Cortex of kidney (tissue), 1 donor: ENCODE measurements at places on chromosomes 5 and 9.

GRCh38 chr5:37029436-37029835 is 152.9 kb downstream of the NIPBL start:
- DNase-seq: no peak

DNA sequence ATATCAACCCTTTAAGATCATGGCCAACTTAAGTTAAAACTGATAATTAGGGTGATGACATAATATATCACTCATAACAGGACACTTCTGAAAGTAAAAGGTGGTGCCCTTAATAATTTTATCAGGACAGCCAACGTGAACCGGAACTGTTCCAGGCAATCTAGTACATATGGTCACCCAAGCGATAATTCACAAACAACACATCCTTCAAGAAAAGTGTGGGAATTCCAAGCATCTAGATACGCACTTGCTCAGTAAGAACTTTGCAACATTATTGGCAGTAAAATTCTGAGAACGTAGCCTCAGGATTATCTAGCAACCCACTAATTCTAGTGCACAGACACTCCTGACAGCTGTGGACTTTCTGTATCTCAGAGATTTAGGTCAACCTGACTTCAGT is 85.7 kb downstream of the ALDH7A1 start:
- DNase-seq: no peak

GRCh38 chr9:100673249-100673648 is 95.4 kb downstream of the CAVIN4 start:
- DNase-seq: no peak

DNA sequence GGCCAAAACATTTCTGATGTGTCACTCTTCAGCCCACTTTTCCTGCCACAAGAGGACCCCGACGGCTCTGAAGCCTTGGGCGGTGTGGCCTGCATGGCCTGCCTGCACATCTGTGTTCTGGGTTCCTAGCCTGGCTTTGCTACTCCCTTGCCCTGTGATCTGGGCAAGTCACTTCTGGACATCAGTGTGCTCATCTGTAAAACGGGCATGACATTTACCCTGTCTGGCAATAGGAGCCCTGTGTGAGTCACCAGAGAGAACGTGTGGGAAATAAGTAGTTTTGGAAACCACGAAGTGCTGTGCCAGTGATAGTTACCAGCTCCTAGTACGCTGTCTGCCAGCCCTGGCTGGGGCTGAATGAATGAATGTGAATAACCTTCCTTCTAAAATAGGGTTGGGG is 90.8 kb downstream of the MACROH2A1 start:
- no peak for DNase-seq

DNA sequence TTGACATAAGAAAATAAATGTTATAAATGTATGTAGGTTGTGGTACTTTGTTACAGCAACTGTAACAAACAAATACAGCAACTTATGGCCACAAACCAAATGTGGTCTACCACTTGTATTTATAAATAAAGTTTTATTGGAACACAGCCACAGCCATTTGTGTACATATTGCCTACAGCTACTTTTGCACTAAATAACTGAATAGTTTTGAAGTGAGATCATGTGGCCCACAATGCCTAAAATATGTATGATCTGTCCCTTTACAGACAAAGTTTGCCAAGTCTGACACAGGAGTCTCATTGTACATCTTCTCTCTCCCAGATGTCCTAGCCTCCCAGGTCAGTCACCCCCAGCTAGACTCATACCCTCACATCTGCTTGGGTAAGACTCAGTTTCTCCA is 283.6 kb upstream of the PRDM9 start:
- DNase-seq: no peak

- DNase-seq: no peak
Observed at GRCh38 chr5:16886366-16886736, 49.7 kb downstream of the MYO10 start.

GRCh38 chr5:150300496-150301169 is 2.1 kb downstream of the ARSI start:
- DNase-seq: no peak

- DNase-seq: no peak
Observed at GRCh38 chr5:154885439-154885838, 27.0 kb downstream of the CNOT8 start.

- DNase-seq: no peak
Observed at GRCh38 chr5:137071526-137071925, 427.6 kb downstream of the SPOCK1 start.

DNA sequence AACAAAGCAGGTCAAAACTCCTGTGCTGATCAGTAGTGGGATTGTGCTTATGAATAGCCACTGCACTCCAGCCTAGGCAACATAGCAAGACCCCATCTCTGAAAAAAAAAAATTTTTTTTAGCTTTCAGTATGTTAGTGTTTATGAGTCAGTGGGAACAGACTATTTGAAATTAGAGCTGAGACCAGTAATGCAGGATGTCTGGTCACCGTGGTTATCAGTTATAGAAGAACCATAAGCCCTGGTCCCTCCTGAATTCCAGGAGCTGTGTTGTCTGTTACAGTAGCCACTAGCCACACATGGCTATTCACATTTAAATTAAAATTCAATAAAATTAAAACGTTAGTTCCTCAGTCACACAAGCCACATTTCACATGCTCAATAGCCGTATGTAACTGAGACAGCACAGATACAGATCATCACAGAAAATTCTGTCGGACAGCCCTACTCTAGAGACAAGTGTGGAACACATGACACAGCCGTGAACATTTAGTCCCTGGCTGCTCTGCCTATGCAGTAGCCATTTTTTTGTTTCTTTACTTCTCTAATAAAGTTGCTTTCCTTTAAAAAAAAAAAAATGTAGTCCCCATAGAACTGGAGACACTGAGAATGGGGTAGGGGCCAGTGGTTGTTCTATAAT is 96.1 kb upstream of the SAP30L start:
- no peak for DNase-seq

DNA sequence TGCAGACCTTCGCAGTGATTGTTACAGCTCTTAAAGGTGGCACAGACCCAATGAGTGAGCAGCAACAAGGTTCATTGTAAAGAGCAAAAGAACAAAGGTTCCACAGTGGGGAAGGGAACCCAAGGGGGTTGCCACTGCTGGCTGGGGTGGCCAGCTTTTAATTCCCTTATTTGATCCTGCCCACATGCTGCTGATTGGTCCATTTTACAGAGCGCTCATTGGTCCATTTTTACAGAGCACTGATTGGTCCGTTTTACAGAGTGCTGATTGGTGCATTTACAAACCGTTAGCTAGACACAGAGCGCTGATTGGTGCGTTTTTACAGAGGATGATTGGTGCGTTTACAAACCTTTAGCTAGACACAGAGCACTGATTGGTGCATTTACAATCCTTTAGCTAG is 360.6 kb upstream of the DAB2 start:
- no peak for DNase-seq

GRCh38 chr5:116746668-116747067 is 172.0 kb upstream of the SEMA6A start:
- no peak for DNase-seq

- no peak for DNase-seq
Observed at GRCh38 chr5:178940569-178941360, at the start of gene ZNF454. ZNF454 (plus strand) TSS chr5:178941198; CDS start chr5:178942792, 1,594 bp downstream.

DNA sequence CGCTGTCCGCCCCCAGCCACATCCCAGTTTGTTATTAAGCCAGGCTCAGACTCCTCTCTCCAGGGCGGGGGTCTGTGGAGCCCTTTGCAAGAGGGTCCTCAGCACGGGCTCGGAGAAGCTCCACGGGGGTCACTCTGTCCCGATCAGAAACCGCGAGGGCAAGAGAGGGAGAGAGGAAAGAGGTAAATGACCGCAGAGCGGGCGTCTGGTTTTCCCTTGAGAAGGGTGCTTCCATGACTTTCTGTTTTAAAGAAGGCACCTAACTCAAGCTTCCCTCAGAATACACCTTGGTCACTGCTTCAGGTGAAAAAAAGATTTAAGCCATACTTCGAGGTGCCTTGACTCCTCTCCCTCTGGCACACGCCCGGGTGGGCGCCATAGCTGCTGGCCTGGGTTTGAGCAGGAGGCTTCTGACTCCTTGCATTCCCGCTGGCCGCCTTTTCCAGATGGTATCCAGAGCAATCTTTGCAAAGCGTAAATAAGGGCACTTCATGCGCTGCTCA is 5.8 kb upstream of the TERT start:
- no peak for DNase-seq

DNA sequence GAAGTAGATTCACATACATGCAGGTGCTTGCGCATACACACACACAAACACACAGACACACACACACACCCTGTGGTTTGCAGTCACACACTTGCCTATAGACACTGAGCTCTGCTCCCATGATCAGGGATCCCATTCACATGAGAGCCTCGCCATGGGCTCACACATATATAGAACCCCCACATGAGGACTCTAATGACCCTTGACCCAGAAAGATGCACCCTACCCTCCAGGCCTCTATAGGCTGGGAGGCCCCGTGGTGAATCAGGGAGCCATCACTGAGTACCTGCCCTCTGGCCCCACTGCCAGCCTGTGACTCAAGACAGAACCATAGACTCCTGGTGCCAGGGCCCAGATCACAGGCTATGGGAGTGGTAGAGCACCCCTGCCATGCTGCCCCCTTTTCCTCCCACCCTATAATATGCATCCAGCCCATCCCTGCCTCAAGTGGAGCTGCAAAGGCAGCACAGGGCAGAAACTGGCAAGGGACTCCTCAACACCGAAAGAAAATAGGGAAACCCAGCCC is 3.3 kb upstream of the AQP3 start:
- no peak for DNase-seq

DNA sequence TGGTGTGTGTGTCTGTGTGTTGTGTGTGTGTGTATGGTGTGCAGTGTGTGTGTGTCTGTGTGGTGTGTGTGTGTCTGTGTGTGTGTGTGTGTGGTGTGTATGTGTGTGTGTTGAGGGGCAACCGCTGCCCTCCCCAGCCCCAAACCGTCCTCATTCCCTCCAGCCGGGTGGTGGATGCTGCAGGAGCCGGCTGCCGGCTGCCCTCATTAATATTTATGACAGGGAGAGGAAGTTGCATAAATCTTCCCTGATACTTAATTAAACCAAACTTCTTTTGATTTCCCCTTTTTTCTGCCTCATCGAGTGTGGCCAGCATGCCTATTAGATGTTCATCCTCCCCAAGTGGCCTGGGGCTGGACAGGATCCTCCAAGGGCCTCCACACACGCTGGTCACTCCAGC is 121.4 kb upstream of the MVB12B start:
- no peak for DNase-seq

DNA sequence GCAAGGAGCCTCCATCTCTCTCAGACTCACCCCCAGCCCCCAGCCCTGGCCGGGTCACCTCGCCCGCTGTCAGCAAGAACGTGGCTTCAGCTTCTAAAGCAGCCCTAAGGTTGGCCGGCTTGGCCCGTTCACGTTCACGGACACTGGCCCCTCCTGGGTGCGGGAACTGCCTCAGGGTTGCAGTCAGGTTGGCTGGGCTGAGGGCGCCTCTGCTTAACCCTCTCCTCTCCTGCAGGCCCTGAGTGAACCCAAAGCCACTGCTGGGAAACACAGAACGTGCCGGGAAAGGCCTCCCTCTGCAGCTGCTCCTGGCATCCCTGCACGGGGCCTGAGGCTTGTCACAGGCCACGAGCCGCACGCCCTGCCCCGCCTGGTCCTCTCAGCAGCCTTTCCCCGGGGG is 40.1 kb upstream of the UBAC1 start:
- no peak for DNase-seq

DNA sequence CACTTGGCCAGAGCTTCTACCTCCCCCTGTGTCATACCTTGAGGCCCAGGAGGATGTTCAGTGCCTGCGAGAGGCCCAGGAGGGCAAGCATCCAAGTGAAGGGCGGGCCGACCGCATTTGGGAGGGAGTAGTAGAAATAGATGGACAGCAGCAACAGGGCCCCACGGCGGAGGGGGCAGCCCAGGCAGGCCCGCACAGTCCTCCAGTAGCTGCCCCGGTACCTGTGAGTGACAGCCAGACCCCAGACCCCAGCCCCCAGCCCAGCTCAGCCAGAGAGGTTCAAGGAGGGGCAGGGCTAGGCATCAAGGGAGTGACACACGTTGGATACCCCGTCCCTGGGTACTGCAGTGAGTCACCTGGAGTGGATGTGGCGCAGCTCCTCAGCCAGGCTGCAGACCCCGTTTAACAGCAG is 1.4 kb downstream of the STING1 start:
- no peak for DNase-seq

GRCh38 chr9:95142315-95142714 is 175.2 kb downstream of the FANCC start:
- DNase-seq: no peak

DNA sequence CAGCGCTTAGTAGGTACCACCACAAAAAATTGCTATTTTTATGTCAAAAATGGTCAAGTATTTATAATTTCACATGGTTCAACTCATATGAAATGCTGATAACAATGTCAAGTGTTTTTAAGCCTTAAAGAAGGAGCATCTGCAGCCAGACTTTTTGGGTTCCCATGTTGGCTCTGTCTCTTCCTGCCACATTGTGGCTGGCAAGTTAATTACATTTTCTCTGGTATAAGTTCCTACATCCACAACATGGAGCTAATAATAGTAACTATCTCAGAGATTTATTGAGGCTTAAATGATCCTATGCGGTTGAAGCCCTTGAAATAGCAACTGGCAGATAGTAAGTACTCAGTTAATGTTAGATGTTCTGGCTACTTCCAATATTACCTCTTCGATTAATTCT is 5.4 kb downstream of the ATP10B start:
- no peak for DNase-seq

DNA sequence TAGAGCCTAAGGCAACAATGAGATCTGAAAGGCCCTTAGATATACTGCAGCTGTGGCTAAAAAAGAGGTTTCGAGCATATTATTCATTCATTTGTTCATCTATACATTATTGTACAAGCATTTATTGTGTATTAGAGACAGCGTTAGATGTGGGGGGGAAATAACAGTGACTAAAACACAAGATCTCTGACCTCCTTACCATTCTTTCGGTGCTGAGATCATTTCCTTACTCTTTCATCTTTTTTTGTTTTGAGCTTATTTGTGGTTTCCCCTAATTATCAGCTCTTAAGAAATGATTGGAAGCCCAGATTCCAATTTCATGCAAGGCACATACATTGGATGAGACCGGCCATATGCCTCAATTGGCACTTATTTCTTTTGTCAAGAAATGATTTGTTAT is 113.2 kb downstream of the SEC61B start:
- no peak for DNase-seq

GRCh38 chr5:165015126-165015525 is 1509.7 kb downstream of the MAT2B start:
- DNase-seq: no peak

GRCh38 chr5:96936431-96937320 is 796 bp downstream of the LNPEP start:
- DNase-seq: no peak

DNA sequence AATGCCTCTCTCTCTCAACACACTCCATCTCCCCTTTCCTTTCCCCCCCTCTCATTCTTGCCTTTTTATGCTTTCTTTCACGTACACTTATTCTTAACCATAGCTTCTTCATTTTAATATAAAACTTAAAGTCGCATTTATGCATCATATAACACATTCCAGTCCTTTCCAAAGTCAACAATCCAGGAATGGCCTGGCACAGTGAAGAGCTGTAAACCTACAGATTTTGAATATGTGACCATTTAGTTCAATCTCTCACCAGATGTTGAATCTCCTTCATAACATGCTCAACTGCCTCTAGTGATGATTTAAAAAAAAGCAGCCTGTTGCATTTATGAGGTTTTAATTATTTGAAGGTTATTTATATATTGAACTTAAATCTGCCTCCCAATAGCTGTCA is 186.2 kb upstream of the GRAMD2B start:
- DNase-seq: no peak
